Prostate gland (tissue), 2 donors: ENCODE measurements at places on chromosomes 6 and 20.

- H3K27me3 ChIP-seq: no peaks in the 10 kb centered on the region
- no peak for DNase-seq
- H3K4me1 ChIP-seq: no peaks in the 10 kb centered on the region
- H3K4me3 ChIP-seq: no peak overlapping the region
- H3K27ac ChIP-seq: no peak overlapping the region
These were observed 63.7 kb downstream of the SH3BGRL2 start for GRCh38 chr6:79694623-79695343.

- H3K27me3 ChIP-seq: no peaks in the 10 kb centered on the region
- H3K4me1 ChIP-seq: no peaks in the 10 kb centered on the region
- H3K4me3 ChIP-seq: no peak overlapping the region
- no peak for DNase-seq
These were observed 291.8 kb downstream of the FOXC1 start for GRCh38 chr6:1901556-1901955.

DNA sequence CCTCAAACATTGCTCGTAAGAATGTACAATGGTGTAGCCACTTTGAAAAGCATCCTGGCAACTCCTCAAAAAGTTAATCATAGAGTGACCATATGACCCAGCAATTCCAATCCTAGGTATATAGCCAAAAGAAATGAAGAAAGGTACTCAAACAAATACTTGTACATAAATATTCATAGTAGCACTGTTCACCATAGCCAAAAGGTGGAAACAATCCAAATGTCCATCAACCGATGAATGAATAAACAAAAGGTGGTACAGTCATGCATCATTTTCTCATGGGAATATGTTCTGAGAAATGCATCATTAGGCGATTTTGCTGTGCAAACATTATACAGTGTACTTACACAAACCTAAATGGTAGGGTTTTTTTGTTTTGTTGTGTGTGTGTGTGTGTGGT lies 74.4 kb upstream of the TBC1D7 start:
- DNase-seq: no peak
- no peak overlapping the region for H3K4me3 ChIP-seq
- no peaks in the 10 kb centered on the region for H3K4me1 ChIP-seq
- no peaks in the 10 kb centered on the region for H3K36me3 ChIP-seq

- no peaks in the 10 kb centered on the region for H3K27me3 ChIP-seq
- no peaks in the 10 kb centered on the region for H3K4me1 ChIP-seq
- no peak overlapping the region for H3K4me3 ChIP-seq
- no peaks in the 10 kb centered on the region for H3K36me3 ChIP-seq
These were observed 39.8 kb upstream of the HBS1L start for GRCh38 chr6:135094403-135094821.

GRCh38 chr20:4261333-4262284 lies 246.3 kb upstream of the RNF24 start:
- no peaks in the 10 kb centered on the region for H3K27me3 ChIP-seq
- H3K4me1 ChIP-seq: no peaks in the 10 kb centered on the region
- no peak for DNase-seq
- no peaks in the 10 kb centered on the region for H3K36me3 ChIP-seq
- no peak overlapping the region for H3K4me3 ChIP-seq

- DNase-seq: peak; percentile 11
- peaks cover 10% of the 10 kb centered on the region for H3K36me3 ChIP-seq
- no peaks in the 10 kb centered on the region for H3K27me3 ChIP-seq
- no peak overlapping the region for H3K27ac ChIP-seq
These were observed 23.1 kb upstream of the MROH8 start for GRCh38 chr20:37202267-37202943.

DNA sequence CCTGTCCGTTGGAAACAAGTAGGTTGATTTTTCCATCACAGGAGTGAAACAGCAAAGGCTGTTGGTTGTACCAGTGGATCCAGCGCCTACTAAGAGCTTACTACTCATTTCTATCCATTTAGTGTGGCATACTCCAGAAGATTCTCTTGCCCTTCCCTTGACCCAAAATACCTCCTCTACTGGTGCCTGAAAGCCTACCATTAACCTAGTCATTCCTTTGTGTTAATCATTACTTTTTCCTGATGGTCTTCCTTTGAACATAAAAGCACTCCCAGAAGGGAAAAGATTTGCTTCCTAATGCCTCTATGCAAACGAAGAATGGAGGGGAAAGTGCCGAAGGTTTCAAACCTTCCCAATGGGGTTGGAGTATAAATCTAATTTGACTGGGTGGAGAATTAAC lies 123.3 kb downstream of the QRSL1 start:
- no peaks in the 10 kb centered on the region for H3K4me1 ChIP-seq
- no peaks in the 10 kb centered on the region for H3K27me3 ChIP-seq
- no peak overlapping the region for H3K27ac ChIP-seq
- no peaks in the 10 kb centered on the region for H3K36me3 ChIP-seq

DNA sequence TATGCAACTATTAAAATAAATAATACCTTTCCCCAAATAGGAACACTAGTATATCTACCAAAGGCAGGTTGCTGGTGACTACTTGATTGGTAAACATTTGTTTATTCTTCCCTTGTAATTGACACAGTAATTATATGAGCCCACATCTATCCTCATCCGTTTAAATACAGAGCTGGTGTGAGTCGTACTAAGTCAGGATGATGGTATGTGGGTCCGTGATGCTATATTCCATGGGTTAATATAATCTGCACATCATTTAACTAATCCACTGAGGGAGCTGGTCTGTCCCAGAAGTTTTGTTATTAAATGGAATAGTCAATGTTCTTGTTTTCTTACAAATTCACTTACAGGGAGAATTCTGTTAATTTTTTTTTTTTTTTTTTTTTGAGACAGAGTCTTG lies 164.0 kb upstream of the AGPAT4 start:
- H3K4me1 ChIP-seq: no peaks in the 10 kb centered on the region
- H3K27ac ChIP-seq: no peak overlapping the region
- no peaks in the 10 kb centered on the region for H3K27me3 ChIP-seq
- H3K36me3 ChIP-seq: no peaks in the 10 kb centered on the region
- no peak overlapping the region for H3K4me3 ChIP-seq

DNA sequence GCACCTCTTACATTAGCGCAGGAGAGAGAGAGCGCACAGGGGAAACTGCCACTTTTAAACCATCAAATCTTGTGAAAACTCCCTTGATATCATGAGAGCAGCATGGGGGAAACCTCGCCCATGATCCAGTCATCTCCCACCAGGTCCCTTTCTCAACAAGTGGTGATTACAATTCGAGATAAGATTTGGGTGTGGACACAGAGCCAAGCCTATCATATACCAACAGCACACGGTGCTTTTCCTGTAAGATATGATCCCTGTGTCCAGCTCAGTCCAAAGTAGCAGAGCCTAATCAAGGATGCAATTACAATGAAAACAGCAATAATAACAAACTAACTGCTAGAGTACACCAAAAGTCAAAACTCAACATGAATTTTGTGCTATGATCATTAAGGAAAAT lies 148.7 kb upstream of the TCF21 start:
- H3K4me3 ChIP-seq: no peak overlapping the region
- H3K4me1 ChIP-seq: no peaks in the 10 kb centered on the region
- H3K27ac ChIP-seq: no peak overlapping the region
- no peak for DNase-seq

GRCh38 chr20:50523552-50524167 lies 13.5 kb downstream of the PTPN1 start:
- no peak for DNase-seq
- no peaks in the 10 kb centered on the region for H3K36me3 ChIP-seq
- no peaks in the 10 kb centered on the region for H3K27me3 ChIP-seq
- no peak overlapping the region for H3K27ac ChIP-seq
- H3K4me3 ChIP-seq: no peak overlapping the region
- H3K4me1 ChIP-seq: peaks cover 8% of the 10 kb centered on the region

DNA sequence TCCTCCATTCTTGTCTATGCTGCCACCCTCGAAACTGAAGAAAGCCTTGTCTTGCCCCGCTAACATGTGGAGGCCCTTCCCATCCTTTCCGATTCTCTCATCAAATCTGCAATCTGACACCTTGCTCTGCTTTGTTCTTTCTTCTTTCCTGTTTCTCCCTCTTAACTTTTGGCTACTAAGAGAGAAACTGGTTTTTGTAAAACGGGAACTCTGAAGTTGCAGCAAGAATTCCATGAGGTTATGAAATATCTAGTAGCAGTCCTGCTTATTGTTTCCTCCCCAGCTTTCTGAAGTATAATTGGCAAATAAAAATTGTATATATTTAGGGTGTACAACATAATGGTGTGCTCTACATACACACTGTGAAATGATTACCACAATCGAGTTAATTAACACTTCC lies 80.2 kb downstream of the MAP7 start:
- no peak overlapping the region for H3K4me3 ChIP-seq
- no peaks in the 10 kb centered on the region for H3K4me1 ChIP-seq
- H3K36me3 ChIP-seq: no peaks in the 10 kb centered on the region
- no peak for DNase-seq
- no peak overlapping the region for H3K27ac ChIP-seq
- H3K27me3 ChIP-seq: no peaks in the 10 kb centered on the region

DNA sequence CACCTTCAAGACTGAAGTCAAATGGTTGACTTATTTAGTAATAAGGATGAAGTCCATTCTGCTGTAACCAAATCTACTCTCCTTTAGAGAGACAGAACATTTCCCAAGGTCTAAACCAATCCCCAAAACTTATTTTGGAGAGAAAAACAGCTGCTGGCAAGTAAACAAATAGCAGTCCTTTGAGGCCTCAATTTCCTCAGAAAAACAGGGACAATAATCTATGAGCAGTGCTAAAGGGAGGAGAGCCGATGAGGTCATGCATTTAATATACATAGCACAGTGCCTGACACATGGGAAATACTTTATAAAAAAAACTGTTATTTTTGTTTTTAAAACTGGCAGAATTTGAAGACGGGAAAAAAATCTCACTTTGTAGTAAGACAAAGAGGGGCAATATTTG lies 526.0 kb downstream of the EPM2A start:
- no peak overlapping the region for H3K4me3 ChIP-seq
- no peak overlapping the region for H3K27ac ChIP-seq
- no peaks in the 10 kb centered on the region for H3K36me3 ChIP-seq
- no peaks in the 10 kb centered on the region for H3K4me1 ChIP-seq

- no peak for DNase-seq
- H3K27ac ChIP-seq: no peak overlapping the region
- no peaks in the 10 kb centered on the region for H3K27me3 ChIP-seq
These were observed 18.0 kb upstream of the MAFB start for GRCh38 chr20:40706977-40707582.

DNA sequence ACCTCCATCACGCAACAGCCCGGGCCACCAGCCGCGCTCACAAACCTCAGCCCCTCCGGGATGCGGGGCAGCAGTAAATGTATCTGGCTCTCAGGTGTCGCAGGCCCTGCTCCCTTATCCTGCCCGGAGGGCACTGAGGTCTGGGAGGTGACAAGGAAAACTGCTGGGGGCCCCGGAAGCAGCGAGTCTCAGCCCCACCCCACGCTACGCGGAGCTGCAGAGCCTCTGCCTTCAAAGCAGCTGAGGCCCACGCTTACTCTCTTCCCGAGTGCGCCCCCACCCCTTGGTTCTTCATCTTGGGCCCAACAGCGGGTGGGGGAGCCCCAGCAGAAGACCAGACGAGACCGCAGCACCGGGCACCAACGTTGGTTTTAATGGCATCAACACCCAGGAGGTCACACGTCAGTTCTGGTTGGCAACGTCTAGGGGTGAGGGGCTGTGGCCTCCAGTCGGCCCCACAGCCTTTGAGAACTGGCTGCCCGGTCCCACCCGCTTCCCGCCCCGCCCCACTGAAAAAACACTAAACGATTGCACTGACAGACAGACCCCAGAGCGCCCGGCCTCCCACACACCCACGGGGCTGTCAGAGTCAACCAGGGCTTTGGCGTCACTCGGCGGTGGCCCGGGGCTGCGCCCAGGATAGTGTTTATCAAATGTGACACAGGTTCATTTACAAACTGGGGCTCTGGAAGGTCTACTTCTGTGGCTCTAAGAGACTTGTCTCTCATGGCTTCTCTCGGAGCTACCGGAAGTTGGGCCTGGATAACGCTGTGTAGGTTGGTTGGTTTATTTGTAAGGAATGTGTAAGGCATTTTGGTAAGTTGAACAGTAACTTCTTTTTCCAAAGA lies 43.7 kb downstream of the DSTN start:
- H3K4me3 ChIP-seq: no peak overlapping the region
- H3K4me1 ChIP-seq: peaks cover 8% of the 10 kb centered on the region
- DNase-seq: no peak
- peak overlapping the region; percentile 74 for H3K27ac ChIP-seq

- H3K36me3 ChIP-seq: no peaks in the 10 kb centered on the region
- no peaks in the 10 kb centered on the region for H3K4me1 ChIP-seq
- peak overlapping the region; percentile 59 for H3K4me3 ChIP-seq
- no peak overlapping the region for H3K27ac ChIP-seq
- no peaks in the 10 kb centered on the region for H3K27me3 ChIP-seq
These were observed 914 bp downstream of the SNAP91 start for GRCh38 chr6:83707829-83708545.

DNA sequence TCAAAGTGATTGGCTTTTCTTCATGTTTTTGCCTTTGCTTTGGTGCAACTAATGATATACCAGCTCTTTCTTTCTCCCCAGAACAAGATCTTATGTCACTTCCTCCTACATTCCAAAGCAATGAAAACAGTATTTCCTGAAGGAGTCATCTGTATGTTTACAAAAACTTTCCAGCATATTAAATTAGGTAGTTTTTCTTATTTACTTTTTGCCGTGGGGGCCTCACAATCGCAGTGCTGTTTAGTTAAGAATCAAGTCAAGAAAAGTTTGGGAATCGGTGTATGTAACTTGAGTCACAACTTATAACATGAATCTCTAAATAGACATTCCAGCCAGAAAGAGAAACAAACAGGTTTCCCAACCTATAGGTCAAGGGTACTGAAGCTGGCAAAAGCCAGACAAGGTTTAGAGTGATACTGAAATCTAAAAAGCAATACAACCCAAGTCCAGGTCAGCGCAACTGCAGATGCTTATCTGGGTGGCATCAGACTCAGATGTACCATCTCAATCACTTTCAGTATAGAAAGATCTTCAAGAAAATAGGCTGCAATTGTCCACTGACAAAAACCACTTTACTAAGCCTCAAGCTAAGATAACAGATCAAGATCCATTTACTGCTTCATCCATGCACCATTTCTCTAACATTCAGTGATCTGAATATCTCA lies 63.6 kb downstream of the IPCEF1 start:
- no peak for DNase-seq
- no peak overlapping the region for H3K27ac ChIP-seq
- H3K27me3 ChIP-seq: no peaks in the 10 kb centered on the region
- no peaks in the 10 kb centered on the region for H3K36me3 ChIP-seq
- H3K4me3 ChIP-seq: no peak overlapping the region

- H3K36me3 ChIP-seq: no peaks in the 10 kb centered on the region
- H3K4me3 ChIP-seq: no peak overlapping the region
- no peak overlapping the region for H3K27ac ChIP-seq
- no peak for DNase-seq
- H3K27me3 ChIP-seq: no peaks in the 10 kb centered on the region
- no peaks in the 10 kb centered on the region for H3K4me1 ChIP-seq
These were observed 24.3 kb downstream of the RBL1 start for GRCh38 chr20:37071481-37071911.
